Renal cortex interstitium (tissue), 15 donors: ENCODE measurements at places on chromosomes 16 and 17. TPM values are rescaled to one million over a fixed set of nuclear protein-coding genes. Genes with fewer than 3 reads are reported as not detected.

GRCh38 chr17:2719861-2720260 lies 8.3 kb upstream of the CLUH start:
- DNase-seq, result no peak

GAN gene
- polyA plus RNA-seq, result 2.6 TPM

DHX38 gene
- 71.0 TPM for polyA plus RNA-seq

GRCh38 chr16:10969615-10970014 lies 25.3 kb downstream of the CLEC16A start:
- no peak for DNase-seq

GRCh38 chr17:57534863-57535248 lies 210.2 kb downstream of the CCDC182 start:
- DNase-seq, result no peak

ZNF48 gene
- 13.4 TPM for polyA plus RNA-seq

DNA sequence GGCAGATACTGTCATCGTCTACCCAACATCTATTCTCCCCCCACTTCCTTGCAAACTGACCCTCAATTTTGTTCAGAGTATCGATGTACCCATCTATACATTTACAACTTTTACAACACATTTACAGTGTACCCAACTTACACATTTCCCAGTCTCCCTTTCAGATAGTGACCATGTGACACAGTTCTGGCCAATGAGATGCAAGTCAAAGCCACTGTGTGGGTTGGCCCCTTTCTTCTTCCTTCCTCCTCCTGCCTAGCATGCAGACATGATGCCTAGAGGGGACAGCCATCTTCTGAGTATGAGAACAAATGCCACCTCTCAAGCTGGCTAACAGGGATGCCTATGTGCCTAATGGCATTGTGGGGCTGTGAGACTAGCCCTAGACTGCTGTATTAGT lies 11.3 kb upstream of the NFAT5 start:
- DNase-seq, result no peak

DNA sequence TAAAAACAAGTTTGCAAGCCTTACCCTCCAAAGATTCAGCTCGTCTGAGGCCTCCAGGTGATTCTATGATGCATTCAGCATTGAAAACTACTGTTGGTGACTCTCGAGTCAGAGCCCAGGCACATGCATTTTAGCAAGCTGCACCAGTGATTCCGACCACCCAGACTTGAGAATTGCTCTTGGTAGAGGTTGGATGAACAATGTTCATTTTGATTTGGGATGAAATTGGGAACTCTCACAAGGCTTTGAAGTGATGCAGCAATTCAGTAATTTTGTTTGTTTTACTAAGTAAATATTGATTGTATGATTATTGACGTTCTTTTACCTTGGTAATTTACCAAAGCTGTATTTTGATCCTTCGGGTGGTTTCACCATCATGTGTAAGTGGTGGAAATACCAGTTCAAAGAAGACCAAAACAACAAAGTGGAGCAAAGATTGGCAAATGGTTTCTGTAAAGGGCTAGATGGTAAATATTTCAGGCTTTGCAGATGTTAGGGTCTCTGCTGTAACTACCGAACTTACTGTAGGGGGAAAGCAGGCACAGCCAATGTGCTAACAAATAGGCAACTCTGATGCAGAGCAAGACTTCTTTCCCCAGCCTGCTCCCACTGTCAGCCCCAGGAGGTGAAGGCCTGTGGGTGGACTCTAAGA lies 11.8 kb downstream of the ALDH3A2 start:
- DNase-seq, result no peak

DNA sequence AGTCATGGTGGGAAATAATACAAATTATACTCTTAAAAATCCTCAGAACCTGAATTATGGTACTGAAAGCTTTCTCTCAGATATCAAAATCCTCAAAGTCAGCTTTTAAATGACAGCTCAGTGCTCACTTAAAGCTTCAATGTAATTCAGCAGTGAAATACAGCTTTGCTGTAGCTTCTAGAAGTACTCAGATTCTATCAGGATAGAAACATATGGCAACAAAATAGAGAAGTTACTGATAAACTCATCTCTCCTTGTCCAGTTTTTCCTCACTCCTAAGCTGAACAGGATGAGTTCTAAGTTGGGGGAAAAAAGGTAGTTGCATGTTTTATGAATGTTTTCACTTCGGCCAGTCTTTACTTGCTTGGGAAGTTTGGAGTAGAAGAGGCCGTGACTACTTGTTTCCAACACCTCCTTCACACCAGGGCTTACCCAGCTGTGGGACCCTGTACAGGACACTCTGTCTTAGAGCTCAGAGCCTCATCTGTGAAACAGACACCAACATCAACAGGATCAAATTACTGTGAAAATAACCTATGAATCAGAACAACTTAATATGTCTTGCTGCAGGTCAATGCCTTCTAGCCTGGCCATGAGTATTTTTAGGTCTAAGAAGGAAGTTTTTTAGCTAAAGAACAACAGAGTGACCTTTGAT lies 30.2 kb downstream of the OGFOD1 start:
- peak; percentile 33 for DNase-seq

DNA sequence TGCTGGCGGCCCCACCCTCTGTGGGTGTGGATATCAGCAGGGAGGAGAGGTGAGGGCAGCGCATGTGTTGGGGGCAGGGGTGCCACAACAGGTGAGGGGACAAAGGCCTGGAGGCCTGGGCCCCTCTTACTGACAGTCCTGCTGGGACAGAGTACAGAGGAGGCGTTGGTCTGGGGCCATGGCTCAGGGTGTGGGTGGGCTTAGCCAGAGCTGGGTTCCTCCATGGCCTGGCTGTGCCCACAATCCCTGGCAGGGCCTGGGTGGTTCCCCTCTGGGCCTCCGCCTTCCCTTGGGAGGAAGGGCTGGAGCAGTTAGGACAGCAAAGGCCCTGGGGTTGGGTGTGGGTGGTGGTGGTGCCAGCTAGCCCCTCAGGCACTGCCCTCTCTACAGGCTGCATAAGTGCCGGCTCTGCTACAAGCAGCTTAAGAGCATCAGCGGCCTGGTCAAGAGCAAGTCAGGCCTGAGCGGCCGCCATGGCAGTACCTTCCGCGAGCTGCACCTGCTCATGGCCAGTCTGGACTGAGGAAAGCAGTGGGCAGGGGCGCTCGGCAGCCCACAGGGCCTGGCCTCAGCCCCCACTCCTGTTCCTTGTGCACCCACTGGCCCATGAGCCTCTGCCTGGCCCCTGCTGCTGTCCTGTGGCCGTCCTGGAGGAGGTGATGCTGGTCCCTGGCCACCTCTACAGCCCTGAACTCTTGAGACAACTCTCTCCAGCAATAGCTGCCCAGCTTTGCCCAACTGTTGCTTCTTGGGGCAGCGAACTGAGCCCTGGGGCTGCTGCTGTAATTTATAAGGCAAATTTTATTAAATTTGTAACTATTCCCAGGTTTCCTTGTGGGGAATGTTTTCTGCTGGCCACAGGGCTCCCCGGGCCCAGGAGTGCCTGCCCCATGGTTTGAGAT lies 21.1 kb downstream of the KATNB1 start:
- no peak for DNase-seq

P2RX1 gene
- polyA plus RNA-seq, result 0.93 TPM

- DNase-seq, result no peak
These were observed 31.9 kb upstream of the CREBBP start for GRCh38 chr16:3912373-3912772.

DNA sequence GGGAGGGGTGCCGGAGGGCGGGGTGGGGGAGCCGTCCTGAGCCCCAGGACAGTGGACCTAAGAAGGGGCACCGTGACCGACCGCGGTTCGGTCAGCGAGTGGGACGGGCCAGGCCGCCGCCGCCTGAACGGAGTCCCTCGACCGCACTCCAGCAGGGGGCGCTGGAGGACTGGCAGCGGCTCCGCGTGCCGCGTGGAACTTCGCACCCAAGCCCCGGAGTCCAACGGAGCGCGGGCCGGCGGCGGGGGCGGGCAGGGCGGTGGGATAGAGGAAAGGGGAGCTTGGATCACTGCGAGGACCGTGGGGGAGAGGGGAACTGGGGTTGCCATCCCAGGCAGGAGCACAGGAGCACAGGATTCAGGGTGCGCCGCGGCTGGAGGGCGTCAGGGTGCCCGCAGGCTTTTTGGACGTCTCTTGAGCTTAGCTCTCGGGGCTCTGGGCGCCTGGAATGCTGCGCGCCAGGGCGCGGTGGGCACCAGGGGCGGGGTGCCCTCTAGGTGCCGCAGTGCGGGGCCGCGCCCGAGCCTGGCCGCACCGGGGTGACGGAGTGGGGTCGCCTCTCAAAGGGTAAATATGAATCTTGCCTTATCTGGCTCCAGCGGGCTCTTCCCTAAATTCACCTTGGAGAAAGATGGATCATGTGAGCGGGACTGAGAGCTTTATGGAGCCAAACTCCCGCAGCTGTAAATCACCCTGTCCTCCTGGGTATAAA lies 379 bp upstream of the OTOP2 start:
- DNase-seq, result peak; percentile 36

DNA sequence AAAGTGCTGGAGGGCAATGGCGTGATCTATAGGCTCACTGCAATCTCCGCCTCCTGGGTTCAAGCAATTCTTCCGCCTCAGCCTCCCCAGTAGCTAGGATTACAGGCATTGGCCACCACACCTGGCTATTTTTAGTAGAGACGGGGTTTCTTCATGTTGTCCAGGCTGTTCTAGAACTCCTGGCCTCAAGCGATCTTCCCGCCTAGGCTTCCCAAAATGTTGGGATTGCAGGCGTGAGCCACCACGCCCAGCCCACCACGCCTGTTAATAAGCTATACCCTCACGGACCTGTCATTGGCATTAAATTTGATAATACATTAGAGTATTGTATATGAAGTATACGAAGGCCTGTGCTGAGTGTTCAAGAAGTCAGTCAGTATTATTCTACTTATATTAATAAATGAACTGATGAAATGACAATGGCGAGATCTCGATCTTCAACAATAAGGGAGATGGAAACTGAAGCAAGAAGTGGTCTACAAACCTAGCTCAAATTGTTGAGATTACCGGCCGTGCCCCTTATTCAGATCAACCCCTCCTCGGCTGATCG lies 818 bp upstream of the BCAS3 start:
- no peak for DNase-seq

GRCh38 chr16:13795131-13795530 lies 124.8 kb upstream of the ERCC4 start:
- no peak for DNase-seq

HBA1 gene
- 591 TPM for polyA plus RNA-seq

DNA sequence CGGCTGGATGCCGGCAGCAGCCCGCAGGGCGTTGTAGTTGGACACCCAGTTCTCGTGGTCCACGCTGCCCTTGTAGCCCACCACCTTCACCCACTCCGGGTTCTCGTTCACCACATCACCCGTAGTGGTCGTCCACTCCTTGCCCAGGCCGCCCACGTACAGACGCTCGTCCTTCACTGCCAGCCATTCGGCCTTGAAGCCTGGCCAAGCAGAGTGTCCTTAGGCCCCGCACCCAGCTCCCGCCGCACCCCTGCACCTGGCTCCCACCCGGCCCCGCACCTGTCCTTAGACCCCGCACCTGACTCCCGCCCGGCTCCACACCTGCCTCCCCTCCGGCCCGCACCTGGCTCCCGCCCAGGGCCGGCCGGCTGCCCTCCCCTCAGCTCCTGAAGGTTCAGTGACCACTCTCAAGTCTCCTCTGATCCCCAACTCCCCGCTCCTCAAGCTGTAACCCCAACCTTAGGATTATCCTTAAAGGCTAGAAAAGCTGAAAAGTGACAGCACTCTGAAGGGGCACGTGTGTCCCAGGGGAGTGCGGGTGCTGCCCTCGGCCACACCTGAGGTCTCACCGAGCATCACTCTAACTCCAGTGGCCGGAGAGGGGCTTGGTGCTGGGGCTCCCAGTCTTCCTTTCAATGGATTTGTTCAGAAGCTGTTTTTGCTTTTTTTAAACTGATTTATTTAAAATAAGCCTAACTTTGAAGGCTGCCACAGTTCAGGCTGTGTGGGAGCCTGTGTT lies 14.4 kb downstream of the CANT1 start:
- no peak for DNase-seq

SULT1A4 gene
- polyA plus RNA-seq, result 26.1 TPM

- no peak for DNase-seq
These were observed 7.5 kb downstream of the IL4R start for GRCh38 chr16:27321013-27321915.

- DNase-seq, result no peak
These were observed 114.9 kb upstream of the CACNG5 start for GRCh38 chr17:66720027-66720426.

DNA sequence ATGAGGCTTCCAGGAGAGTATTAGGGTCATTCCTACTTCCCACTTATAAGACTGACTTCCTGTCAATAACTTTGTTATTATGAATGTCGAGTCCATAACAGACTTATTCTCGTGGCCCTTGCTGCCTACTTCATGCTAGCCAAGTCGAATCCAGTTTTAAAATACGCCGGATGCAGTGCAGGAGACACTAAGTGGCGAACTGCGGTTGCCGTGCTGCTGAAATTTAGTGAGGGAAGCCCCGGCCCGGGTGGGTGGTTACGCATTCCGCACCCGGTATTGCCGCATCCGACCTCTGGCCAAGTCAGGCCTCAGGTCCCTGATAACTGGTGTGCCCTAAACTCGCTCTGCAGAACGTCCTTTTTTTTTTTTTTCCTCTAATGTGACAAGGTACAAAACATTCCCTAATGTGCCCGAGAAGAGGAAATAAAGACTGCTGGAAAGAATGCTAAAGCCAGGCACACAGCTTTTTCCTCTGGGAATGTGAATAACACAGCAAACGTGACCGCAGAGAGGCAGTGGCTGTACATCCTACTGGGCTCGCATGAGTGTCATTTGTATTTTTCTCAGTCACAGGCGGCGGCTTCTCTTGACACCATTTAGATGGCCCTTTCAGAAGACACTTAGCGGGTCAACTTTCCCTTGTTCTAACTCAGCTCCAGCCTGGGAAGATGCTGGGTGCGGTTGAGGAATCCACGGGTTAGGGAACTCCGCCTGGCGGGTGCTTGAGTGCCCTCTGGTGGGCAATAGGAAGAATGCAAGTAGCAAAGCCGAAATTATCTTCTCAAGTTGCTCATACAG lies 7.1 kb upstream of the AKTIP start:
- DNase-seq, result peak; percentile 64

DNA sequence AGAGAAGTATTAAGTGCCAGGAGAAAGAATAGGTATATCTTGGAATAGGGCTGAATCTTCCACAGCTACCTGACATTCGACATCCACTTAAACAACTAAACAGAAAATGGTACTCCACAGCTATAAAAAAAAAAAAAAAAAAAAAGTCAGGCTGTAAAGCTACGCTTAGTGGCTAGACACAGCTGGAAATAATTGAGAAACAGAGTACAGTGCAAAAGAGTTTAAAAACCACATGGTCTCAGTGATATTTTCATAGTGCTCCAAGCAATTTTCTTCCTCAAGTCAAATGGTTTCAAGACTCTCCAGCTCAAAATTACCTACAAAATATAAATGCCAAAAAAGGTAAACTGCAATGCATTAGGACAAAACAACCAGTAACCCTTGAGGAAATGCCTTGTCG lies 607.1 kb downstream of the KCNJ2 start:
- no peak for DNase-seq

HP gene
- polyA plus RNA-seq, result 0.99 TPM
